Mammary epithelial cell (primary cell): ENCODE measurements at places on chromosomes 6 and 20.

DNA sequence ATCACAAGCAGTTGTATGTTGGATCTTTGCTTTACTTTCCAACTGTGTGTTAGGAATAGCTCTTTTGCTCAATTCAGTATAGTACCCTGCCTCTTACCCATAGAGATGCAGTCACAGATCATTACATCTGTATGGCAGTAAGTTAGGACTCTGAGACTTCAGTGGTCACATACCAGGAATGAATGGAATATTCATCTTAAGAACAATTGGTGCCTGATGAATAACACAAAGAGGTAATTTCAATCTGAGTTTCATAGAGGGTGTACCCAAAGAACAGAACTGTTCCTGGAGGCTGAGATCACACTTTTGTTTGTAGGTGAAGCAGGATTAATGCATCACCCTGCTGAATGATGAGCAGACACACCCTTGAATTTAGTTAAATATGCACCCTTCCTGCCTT lies 28.7 kb upstream of the KIF13A start:
- DNase-seq, result peak; percentile 89

GRCh38 chr6:151661928-151662327 lies 145.6 kb upstream of the ESR1 start:
- DNase-seq, result no peak

GRCh38 chr6:32070814-32071543 lies 32.8 kb downstream of the CYP21A2 start:
- no peak for DNase-seq

- no peak for DNase-seq
Observed at GRCh38 chr6:132520953-132521352, 8.0 kb upstream of the STX7 start.

DNA sequence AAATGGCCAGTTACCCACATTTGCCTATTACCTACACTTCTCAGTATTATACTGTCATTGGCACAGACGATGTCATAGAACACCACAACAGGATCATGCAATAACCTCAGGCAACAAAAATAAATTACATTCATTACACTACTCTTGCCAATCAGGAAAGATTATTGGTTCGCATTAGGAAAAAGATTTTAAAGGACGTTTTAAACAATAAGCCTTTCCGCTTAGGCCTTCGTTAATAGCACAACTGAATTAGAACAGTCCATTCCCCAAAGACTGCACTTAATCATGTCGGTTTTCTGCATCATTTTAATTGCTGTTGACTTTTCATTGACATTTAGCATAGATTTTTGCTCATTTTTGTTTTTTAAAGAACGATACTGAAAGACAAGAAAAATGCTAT lies 912 bp upstream of the SENP6 start:
- DNase-seq, result peak; percentile 1

GRCh38 chr20:57672164-57672563 lies 37.7 kb downstream of the PMEPA1 start:
- no peak for DNase-seq

GRCh38 chr6:31918069-31918720 lies 9.3 kb upstream of the C2 start:
- DNase-seq, result no peak

DNA sequence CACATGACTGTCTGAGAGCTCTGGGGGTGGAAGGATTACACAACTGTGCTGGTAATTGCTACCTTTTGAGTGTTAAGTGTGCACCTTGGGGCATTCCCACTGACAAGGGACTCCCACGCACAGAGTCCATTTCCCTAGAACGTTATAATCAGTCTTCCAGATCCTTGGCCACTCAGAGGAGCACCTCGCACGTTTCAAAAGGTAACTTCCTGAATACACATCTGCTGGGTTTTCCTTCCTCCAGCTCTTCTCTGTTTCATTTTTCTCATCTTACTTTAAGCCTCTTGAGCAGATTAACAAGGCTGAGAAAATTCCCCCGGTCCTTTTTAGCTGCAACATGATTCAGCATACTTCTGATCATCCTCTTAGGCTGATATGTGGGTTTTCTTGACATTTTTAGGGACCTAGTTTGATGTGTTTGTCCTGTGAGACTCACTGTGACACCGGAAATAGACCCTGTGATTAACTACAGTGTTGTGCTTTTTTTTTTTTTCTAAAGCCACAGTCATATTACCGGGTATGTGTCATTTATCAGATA lies 98.4 kb upstream of the DUSP22 start:
- DNase-seq, result no peak

DNA sequence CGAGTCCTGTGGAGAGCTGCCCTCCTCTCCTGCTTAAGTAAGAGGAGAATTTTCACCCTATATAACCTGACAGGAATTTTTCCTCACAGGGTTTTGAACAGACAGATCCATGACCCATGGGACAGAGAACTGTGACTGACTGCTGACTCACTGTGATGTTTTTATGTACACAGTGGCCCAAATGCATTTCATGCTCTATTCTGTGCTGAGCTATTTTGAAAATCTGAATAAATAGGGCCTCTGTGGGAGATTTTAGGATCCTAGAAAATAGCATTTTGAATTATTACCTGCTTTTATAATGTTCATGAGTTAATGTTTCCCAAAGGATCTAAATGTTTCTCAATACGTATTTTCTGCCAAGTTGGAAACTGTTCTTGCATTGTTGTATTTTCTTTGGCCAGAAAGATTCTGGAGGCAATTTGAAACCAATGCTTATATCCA lies 577.4 kb downstream of the HTR1B start:
- DNase-seq, result peak; percentile 31

GRCh38 chr6:143549949-143550268 lies 38.4 kb upstream of the FUCA2 start:
- no peak for DNase-seq

GRCh38 chr20:63360850-63361518 lies at the start of gene CHRNA4:
TSS of gene CHRNA4 (minus strand) at chr20:63361349. CDS start at chr20:63361165, 184 bp downstream.
- DNase-seq, result no peak

DNA sequence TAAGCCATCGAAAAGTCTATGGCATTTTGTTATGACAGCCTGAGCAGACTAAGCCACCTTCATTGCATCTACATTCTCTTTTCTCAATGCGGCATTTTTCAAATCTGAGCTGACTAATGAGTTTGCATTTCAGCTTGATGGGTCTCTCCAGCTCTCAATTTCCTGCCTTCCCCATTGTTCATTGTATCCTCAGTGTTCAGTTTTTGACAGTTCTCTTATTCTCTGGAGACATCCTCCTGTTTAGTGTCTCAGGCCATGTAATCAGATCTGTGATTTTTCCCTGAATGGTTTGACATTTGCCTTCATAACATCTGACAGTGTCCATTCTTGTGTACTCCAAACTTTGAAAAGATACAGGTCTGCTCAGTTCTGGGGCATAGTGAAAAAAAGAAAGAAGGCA lies 27.9 kb upstream of the MCM3 start:
- DNase-seq, result no peak

- DNase-seq, result no peak
Observed at GRCh38 chr6:127120023-127120786, 1.7 kb downstream of the RSPO3 start.

- DNase-seq, result no peak
Observed at GRCh38 chr20:18853946-18854646, 40.5 kb downstream of the SCP2D1 start.

- no peak for DNase-seq
Observed at GRCh38 chr6:119360262-119360915, 10.8 kb upstream of the MAN1A1 start.

- DNase-seq, result no peak
Observed at GRCh38 chr20:33160681-33161080, 7.3 kb upstream of the BPIFA2 start.
